Skeletal muscle cell (primary cell): ENCODE measurements at places on chromosomes 3 and 15.

GRCh38 chr3:57386307-57386706, 93.8 kb upstream of the ASB14 start:
- no peak for DNase-seq

DNA sequence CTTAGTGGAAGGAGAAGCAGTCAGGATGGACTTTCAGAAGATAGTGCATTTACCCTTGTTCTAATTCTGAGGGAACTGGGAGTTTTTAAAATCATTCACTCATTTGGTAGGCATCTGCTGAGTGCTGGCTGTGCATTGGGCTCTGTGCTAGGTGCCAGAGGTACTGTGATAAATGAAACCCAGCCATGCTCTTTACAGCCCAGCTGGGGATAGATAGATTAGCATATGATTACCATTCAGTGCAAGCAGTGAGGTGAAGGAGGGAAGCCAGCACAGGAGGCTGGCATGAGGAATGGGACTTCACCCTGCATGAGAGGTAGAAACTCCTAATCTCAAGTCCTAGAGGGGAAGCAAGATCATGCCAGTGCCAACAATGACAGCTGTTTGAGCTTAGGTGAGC, 361.9 kb upstream of the TRIM42 start:
- DNase-seq = no peak

DNA sequence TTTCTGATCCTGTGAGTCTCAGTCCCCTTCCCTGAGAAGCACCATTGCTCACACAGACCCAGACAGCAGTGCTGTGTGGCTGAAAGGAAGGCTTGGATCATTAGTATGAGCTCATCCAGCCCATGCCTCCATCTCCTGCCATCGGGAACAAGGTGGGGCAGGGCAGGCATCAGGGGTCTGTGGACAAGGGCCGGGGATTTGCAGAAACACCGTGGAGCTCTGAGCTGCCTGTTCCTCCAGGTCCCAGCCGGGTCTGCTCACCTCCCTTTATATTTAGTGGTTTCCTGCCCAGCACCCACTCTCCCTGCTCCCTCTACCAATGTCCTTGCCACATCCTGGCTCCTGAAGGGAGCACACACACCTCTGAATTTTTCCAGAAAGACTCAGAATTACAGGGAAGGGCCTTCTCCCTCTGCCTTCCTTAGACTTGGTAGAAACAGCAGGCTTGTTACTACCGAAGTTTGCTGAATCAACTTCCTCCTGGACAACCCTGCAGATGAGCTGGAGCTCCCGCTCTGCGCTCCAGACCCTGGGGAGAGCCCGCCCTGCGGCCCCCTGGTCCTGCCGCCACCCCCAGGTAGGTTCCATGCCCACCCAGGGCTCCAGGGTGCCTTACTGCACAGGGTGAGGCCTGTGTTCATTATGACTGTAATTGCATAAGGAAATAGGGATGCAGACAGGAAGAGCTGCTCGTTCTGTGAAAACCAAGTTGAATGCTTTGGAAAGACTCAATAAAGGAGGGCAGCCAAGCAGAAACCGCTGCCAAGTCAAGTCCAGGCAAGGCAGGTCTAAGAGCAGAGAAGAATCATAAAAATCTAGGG, 128.1 kb downstream of the NSMCE3 start:
- DNase-seq = no peak

DNA sequence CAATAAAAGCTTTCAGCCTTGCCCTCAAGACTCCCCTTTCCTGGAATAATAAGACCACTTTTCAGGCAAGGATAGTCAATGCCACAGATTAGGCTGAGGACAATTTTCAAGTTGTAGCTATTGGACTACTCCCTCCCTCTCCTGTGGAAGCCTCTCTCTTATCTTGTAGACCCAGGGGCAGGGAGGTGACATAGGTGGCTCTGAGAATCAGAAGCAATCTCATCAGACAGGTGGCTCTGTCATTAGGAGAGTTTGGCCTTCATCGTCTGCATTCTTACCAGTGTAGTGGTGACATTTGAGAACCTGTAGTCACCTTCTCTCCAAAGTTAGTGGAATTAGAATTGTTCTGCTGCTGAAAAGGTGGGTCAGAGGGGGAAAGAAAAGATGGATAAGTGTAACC, 80.0 kb downstream of the LARS2 start:
- no peak for DNase-seq

- no peak for DNase-seq
These were observed 87.8 kb downstream of the ASB7 start for GRCh38 chr15:100690032-100690794.

DNA sequence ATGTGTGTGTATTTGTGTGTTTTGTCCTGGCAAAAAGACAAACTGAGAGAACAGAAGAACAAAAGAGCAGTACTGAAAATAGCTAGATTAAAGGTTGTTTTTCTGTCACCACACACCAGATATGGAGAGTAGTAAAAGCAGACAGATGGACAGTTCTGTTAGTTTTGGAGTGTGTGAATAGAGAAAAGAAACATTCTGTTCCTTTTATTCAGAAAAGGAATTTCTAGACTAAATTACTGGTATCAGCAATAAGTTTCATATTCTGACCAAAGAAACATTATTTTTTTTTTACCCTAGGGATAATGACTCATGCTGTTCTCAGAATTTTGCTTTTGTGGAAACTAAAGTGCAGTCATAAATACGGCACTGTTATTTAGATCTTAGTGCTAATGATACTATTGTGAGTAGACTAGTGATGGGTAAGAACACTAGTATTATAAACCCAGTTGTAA, 32.9 kb downstream of the PIK3CA start:
- peak; percentile 76 for DNase-seq

DNA sequence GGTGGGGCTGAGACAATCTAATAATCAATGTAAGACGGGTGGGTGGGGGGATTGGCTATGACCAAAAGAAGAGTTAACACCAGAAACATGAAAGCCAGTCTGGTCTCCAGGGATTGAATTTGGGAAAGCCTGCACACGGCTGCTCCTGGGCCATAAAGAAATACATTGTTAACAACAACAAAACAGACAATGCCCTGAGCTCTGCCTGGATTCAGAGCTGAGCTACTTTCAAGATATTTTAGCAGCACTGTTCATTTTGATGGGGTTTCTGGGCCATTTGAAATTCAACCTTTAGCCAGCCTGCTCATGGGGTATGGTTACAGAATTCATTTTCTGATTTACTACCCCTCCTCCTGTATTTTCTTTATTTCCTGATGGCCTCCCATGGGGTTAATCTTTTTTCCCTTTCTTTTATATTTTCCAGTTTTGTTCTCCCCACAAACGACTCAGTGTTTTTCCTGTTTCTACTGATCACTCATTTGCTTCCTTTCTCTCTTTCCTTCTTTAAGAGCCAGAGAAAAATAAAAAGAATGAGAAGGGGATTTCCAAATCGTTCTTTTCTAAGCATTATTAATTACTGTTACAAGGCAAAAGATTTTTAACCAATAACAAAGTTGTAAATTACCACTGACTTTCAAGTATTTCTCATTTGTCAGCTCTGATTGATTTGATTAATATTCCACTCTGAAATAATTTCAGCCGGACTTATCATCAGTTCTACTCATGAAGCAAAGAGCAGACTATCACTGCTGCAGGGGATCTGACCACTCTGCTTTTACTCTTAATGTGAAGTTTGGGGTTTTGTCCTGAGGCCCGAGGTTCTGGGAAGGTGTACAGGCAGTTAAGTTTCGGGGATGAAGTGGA, 19.6 kb downstream of the NR2F2 start:
- DNase-seq = no peak

- no peak for DNase-seq
These were observed 221.2 kb downstream of the SNRPN start for GRCh38 chr15:25175789-25176615.

DNA sequence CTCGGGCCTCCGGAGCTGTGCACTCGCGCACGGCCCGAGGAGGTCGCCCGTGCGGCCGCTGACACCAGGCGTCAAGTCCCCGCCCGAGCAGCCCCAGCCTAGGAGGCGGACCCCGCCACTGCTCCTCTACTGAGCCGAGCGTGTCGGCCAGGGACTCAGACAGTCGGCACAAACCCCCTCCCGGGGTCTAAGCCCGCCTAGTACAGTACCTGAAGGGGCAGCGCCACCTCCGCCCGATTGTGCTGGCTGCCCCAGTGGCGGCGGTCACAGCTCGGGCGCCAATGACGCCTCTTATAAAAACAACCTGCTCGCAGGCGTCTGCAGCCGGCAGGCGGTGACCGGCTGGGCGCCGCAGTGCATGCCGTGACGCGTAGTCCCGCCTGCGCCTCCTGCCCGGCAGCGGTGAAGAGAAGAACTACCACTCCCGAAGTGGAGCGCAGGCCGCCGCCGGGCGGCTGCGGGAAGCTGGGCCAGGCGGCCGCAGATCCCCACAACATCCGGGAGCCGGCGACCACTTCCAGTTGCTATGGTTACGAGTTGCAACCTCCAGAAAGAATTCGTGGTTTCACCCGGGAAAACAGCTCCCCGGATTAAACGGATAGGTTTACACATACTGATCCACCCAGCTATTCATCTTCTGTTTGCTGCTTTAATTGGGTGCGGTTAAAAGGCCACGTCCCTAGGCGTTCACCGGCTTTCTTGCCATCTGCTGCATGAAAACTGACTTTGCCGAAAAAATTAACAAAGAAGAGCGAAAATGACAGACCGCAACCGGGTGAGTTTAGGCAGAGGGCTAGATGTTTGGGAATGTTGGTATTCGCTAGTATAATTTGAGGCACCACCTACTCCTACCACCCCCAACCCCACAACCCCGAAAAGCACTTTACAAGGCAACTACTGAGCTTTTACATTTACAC, at the start of the genes CCPG1 and PIERCE2:
TSS of gene CCPG1 (minus strand) at position 348 of the 917 bp plus-strand sequence. CDS start 18,935 bp downstream, outside the sequence.
TSS of gene PIERCE2 (plus strand) at position 484 of the 917 bp plus-strand sequence. CDS start at position 758, 274 bp downstream.
- peak; percentile 79 for DNase-seq

DNA sequence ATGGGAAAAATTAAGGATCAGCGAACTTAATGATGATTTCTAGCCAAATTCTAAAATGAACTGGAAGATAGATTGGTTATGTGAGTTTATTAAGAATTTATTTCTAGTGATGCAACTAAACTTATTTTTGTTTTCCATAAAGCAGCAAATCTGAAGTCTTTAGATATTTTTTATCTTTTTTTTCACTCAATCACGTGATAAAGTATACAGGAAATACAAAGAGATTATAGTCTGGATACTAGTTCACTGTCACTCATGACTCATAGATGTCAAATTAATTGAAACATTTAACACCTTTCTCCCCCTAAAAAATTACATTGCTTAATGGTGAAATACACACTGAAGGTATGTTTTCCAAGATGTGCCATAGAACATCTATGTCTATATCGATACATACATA, 416.9 kb downstream of the TUSC7 start:
- DNase-seq = no peak

GRCh38 chr3:186166036-186166435, 57.1 kb upstream of the ETV5 start:
- DNase-seq = no peak

DNA sequence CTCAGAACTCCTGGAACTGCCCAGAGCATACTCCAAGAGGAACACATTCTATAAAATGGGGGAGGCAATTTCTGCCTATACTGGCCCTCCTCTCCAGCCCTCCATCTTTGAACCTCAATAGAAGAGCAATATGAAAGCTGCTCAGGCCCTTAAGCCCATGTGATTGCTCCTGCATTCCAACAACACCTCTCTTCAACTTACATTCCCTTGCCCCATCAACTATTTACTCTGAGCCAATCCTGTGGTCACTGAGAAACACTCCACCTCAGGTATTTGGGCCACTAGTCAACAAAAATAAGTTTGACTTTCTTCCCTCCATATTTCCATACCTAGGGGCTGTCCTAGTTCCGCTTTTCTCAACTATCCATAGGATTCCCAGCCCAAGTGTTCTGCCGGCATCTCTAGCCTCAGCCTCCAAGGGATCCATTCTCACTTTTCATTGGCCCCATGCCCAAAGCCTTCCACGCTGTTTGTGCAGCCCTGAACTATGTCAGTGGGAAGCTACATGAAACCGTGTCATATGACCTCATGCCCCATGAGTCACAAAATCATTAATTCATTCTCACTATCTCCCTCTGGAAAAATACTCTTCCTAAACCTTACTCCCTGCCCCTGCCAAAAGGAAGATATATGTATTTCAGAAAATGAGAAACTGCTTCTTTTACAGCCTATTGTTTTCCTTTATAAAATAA, 61.6 kb downstream of the GJD2 start:
- DNase-seq = peak; percentile 57

GRCh38 chr3:160686955-160687535, 10.1 kb downstream of the ARL14 start:
- no peak for DNase-seq

- DNase-seq = no peak
These were observed 4.8 kb downstream of the ATP8B4 start for GRCh38 chr15:50113992-50114780.

- no peak for DNase-seq
These were observed 197.0 kb downstream of the LPP start for GRCh38 chr3:188350961-188351360.

- DNase-seq = no peak
These were observed 38.0 kb downstream of the TXNRD3 start for GRCh38 chr3:126616931-126617330.

DNA sequence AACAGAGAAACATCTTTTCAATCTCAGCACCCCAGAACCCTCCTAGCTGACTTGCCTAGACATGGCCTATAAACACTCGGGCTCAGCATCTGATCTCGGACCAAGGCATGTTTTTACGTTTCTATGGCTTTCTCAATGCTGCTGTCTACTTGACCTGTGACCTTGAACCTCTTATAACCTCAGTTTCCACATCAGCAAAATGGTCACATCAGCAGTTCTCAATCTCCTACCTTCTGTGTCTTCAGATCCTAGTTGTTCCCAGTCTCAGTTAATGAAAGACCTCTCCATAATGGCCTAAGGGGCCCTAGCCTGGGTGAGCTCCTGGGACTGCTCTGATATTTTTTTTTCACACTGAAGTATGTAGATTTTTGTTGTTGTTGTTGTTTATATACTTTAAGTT, 39.6 kb downstream of the SSUH2 start:
- no peak for DNase-seq

GRCh38 chr3:13317596-13318320, 102.4 kb downstream of the NUP210 start:
- DNase-seq = no peak

- no peak for DNase-seq
These were observed 5.6 kb upstream of the FOXP1 start for GRCh38 chr3:71589132-71589531.

DNA sequence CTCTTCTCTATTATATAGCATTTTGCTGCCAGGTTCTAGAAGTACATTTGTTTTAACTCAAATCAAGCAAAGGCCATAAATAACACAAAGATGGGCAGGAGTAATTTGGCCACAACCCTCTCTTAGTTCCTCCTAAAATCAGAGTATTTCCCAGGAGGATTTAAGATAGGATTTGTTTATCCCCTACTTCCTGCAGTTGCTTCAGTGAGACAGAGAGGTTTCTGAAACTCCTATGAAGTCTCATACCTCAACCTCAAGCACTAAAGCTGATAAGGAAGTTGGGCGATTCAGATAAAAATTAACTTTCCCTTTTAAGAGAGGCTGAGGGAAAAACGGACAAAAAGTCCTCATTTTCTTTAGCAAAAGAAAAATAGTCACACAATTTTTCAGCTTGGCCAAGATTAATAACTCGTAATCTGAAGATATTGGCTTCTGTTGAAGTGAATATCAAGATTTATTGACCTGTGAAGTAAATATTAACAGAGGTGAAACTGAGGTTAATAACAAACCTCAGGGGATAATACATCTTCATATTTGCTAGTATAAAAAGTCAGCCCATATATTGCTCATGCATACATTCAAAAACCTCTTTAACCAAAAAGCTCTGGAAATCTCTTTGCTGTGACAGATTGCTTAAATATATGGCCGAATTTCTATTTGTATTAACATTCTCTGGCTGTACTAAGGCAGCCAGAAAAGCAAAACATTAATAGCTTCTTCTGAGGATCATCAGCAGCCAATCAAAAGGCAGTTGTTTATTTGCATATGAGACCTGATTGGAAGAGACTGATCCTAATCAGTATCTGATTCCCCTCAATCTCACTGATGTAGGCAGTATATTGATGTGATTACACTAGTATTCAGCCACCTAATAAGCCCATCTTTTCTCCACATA, 90.6 kb upstream of the GADL1 start:
- DNase-seq = no peak

- DNase-seq = no peak
These were observed 40.3 kb downstream of the ABHD2 start for GRCh38 chr15:89128320-89129122.
